Left lung (tissue), 14 donors: ENCODE measurements at places on chromosomes 1 and 21. TPM values are rescaled to one million over a fixed set of nuclear protein-coding genes. Genes with fewer than 3 reads are reported as not detected.

FAM177B gene
- polyA plus RNA-seq = 1.2 TPM

LCK gene
- polyA plus RNA-seq = 1.4 TPM

DNA sequence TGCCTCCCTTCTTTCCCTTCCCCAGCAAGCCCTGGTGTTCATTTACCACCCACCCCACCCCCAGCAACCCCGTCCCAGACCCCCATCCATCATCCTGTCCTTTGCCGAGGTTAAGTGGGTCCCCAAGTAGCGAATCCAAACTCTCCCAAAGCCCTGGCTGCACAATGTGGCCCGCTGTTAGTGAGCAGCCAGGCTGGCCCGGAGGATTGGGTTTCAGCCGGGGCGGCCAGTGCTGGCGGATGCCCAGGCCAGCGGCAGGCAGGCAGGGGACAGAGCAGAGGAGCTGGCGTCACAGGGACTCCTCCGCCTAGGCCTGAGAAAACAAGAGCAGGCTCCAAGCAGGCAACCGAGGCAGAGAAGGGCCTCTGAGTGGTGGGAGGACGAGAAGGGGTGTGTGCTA is 61.4 kb downstream of the EPHB2 start:
- DNase-seq = no peak
- H3K4me3 ChIP-seq = no peak overlapping the region
- peaks cover 5% of the 10 kb centered on the region for H3K27me3 ChIP-seq
- no peaks in the 10 kb centered on the region for H3K4me1 ChIP-seq
- H3K36me3 ChIP-seq = no peaks in the 10 kb centered on the region

GRCh38 chr21:41483973-41484372 is 24.0 kb downstream of the TMPRSS2 start:
- no peaks in the 10 kb centered on the region for H3K27me3 ChIP-seq
- peaks cover 10% of the 10 kb centered on the region for H3K4me1 ChIP-seq
- no peak overlapping the region for H3K27ac ChIP-seq
- H3K36me3 ChIP-seq = peaks cover 12% of the 10 kb centered on the region
- DNase-seq = no peak
- H3K4me3 ChIP-seq = no peak overlapping the region

DNA sequence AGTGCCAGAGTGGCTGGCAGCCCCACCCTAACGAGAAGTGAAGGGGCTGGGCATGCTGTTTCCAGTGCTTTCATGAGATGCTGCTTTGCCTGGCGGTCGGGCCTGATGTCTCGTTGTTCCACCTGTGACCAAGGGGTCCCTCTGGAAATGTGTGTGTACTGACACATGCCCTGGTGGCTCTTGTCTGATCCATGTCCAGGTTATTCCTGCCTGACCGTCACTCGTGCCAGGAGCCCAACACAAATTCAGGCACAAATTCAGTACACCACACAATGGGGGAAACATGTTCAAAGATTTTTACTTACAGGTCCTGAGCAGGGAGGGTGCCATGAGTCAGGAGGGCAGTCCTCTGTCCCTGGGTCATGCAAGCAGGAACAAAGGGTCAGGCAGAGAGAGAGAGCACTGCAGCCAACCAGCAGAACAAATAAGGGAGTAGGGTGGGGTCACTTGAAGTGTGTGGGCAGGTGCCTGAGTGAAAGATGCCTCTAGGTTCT is 76.3 kb downstream of the ADARB1 start:
- H3K4me3 ChIP-seq = no peak overlapping the region
- no peaks in the 10 kb centered on the region for H3K27me3 ChIP-seq
- no peak overlapping the region for H3K27ac ChIP-seq

GRCh38 chr21:46255758-46256337 is 27.3 kb upstream of the LSS start:
- H3K4me1 ChIP-seq = no peaks in the 10 kb centered on the region
- no peak for DNase-seq
- H3K4me3 ChIP-seq = no peak overlapping the region
- H3K27me3 ChIP-seq = no peaks in the 10 kb centered on the region
- no peak overlapping the region for H3K27ac ChIP-seq

GRCh38 chr1:110888049-110888448 is 15.1 kb downstream of the CD53 start:
- no peak for DNase-seq
- H3K4me3 ChIP-seq = no peak overlapping the region
- no peak overlapping the region for H3K27ac ChIP-seq
- H3K27me3 ChIP-seq = no peaks in the 10 kb centered on the region
- H3K4me1 ChIP-seq = peaks cover 49% of the 10 kb centered on the region
- H3K36me3 ChIP-seq = no peaks in the 10 kb centered on the region

DNALI1 gene
- 60.5 TPM for polyA plus RNA-seq

RERE gene
- 129 TPM for polyA plus RNA-seq

SLC16A4 gene
- 7.9 TPM for polyA plus RNA-seq

DNA sequence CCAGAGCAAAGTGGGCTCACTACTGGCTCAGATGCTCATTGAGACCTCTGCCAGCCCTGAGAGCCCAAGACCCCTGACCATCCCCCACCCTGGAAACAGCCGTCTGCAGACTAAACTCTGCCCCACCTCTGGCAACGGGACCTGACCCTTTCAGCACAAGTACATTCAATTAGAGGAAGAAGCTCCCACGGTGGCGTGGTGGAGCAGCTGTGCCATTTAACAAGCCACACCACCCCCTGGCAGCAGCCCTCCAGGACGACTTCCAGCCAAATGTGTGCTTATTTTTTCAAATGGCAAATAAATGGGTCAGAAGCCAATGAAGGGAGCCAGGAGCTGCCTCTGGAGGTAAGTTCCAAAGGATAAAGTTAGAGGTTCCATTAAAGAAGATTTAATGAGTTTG is 226.7 kb downstream of the NPHP4 start:
- no peaks in the 10 kb centered on the region for H3K27me3 ChIP-seq
- no peak overlapping the region for H3K4me3 ChIP-seq
- no peak for DNase-seq

DNA sequence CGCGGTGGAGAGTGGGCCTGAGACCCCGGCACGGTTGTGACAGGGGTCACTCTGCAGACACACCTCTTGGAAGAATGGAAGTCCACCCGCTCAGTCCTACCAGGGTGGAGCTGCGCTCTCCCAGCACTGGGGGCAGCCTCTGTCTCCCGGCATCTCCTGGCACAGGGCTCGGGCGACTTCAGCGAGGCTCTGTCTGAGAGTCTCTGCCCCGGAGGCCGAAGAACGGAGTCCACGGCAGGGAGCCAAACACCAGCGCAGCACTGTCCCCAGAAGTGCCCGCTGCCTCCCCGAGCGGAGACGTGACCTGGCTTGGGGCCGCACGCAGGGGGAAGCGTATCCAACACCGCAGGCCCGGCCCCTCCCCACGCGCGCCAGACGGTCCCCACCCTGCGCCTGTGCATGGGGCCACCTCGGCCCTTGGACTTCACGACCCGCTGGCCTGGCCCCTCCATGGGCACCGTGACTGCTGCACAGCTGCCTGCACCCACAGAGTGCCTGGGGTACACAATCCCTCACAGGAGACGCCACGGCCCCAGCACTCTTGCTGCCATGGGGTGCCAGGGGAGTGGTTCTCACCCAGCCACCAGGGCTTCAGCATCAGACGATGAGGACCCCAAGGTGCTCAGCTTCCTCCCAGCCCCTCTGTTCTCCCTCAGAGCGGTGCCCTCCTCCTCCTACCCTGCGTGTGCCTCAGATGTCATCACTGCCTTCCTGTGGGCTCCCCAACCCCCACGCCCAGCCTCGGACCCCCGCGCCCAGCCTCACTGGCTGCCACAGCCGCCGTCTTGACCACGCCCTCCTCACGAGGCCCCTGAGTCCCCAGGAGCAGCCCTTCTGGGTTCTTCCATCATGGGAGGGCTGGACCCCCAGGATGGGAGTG is 14.9 kb upstream of the RNF223 start:
- no peak overlapping the region for H3K4me3 ChIP-seq
- no peak for DNase-seq
- no peaks in the 10 kb centered on the region for H3K4me1 ChIP-seq
- H3K27me3 ChIP-seq = no peaks in the 10 kb centered on the region

MYOM3 gene
- polyA plus RNA-seq = not detected

GRCh38 chr1:243375596-243375995 is 119.8 kb downstream of the SDCCAG8 start:
- H3K27ac ChIP-seq = no peak overlapping the region
- no peak overlapping the region for H3K4me3 ChIP-seq
- no peaks in the 10 kb centered on the region for H3K4me1 ChIP-seq
- no peaks in the 10 kb centered on the region for H3K36me3 ChIP-seq

KIRREL1 gene
- polyA plus RNA-seq = 52.8 TPM

- H3K4me3 ChIP-seq = no peak overlapping the region
- H3K4me1 ChIP-seq = no peaks in the 10 kb centered on the region
- H3K27ac ChIP-seq = no peak overlapping the region
- no peak for DNase-seq
Observed at GRCh38 chr1:14855801-14856200, 257.3 kb downstream of the KAZN start.

- no peaks in the 10 kb centered on the region for H3K36me3 ChIP-seq
- H3K4me3 ChIP-seq = no peak overlapping the region
- no peaks in the 10 kb centered on the region for H3K4me1 ChIP-seq
- no peak overlapping the region for H3K27ac ChIP-seq
Observed at GRCh38 chr1:217542837-217543236, 88.1 kb downstream of the GPATCH2 start.

DNA sequence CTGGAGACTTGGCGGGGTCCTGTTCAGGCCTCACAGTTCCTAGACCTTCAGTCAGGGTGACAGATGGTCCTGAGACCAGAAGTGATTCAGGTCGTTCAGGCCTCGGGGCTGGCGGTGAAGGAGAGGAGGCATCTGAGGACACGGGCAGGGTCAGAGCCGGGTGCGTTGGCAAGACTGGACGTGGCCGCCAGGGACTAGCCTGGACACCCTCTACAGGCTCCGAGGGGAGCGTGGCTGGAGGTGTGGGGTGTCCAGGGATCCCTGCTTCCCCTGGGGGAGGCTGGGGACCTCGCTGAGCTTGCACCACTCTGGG is 64.0 kb upstream of the TARDBP start:
- no peak for DNase-seq
- no peak overlapping the region for H3K27ac ChIP-seq
- H3K27me3 ChIP-seq = no peaks in the 10 kb centered on the region
